ENCODE measurements at places on chromosomes 12 and 14. TPM values are rescaled to one million over a fixed set of nuclear protein-coding genes. Genes with fewer than 3 reads are reported as not detected.

ACOT4 gene
- 3.3 TPM for total RNA-seq

TAS2R43 gene
- 0.21 TPM for total RNA-seq

INSM2 gene
- not detected for total RNA-seq

HSPB8 gene
- total RNA-seq, result not detected

OVCH1 gene
- not detected for total RNA-seq

PRICKLE1 gene
- total RNA-seq, result not detected

SIX1 gene
- not detected for total RNA-seq

SERPINA9 gene
- total RNA-seq, result not detected

OR6J1 gene
- total RNA-seq, result not detected

SARNP gene
- 104 TPM for total RNA-seq

COL2A1 gene
- total RNA-seq, result not detected

SYCP3 gene
- 0.07 TPM for total RNA-seq

PTGER2 gene
- 12.9 TPM for total RNA-seq

GPRC5A gene
- total RNA-seq, result 0.10 TPM

PSMB11 gene
- total RNA-seq, result not detected

LMO3 gene
- not detected for total RNA-seq

GRCh38 chr14:94650806-94651805 lies 38.9 kb downstream of the SERPINA3 start:
- DNase-seq, result no peak

- no peak for DNase-seq
Observed at GRCh38 chr12:47282206-47282605, 202.4 kb upstream of the AMIGO2 start.

- no peak for DNase-seq
Observed at GRCh38 chr14:89231426-89232113, 185.5 kb downstream of the FOXN3 start.

- no peak for DNase-seq
Observed at GRCh38 chr14:23481979-23482822, 12.7 kb downstream of the NGDN start.

- no peak for DNase-seq
Observed at GRCh38 chr12:111327474-111327873, 41.4 kb downstream of the PHETA1 start.

GRCh38 chr14:22980672-22981089 lies 1.7 kb downstream of the AJUBA start:
- DNase-seq, result peak; percentile 40

DNA sequence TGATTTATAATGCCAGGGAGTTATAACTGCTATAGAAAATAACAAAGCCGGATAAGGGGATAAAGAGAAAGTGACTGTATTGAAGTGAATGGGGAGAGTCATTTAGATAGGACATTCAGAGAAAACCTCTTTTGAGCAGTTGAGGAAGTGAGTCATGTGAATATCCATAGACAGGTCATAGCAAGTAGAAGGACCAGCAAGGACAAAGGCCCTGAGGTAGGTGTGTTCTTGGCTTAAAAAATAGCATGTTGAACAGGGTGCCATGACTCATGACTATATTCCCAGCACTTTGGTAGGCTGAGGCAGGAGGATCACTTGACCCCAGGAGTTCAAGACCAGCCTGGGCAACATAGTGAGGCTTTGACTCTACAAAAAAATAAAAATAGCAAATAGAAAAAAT lies 51.5 kb upstream of the RAP1B start:
- DNase-seq, result no peak

DNA sequence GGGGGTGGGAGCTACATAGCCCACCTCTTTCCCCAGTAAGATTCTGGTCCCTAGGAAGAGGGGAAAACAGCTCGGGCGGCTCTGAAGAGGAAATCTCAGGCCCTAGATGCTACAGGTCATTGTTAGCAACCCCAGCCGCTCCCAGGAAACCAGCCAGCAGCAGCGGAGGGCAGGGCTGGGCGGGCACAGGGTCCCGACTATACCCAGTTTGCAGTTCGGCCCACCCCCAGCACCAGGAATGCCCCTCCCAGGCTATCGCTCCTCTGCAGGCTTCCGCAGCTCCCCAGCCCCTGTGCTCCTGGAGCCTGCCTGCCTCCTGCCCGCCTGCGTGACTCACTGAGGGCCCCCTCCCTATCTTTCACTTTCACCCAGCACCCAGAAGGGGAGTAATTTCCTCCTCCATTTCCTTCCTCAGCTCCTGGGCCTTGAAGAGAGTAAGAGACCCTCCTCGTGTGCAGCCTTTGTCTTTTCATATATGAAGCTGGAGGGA lies 27.2 kb upstream of the PNMA1 start:
- DNase-seq, result peak; percentile 85

DNA sequence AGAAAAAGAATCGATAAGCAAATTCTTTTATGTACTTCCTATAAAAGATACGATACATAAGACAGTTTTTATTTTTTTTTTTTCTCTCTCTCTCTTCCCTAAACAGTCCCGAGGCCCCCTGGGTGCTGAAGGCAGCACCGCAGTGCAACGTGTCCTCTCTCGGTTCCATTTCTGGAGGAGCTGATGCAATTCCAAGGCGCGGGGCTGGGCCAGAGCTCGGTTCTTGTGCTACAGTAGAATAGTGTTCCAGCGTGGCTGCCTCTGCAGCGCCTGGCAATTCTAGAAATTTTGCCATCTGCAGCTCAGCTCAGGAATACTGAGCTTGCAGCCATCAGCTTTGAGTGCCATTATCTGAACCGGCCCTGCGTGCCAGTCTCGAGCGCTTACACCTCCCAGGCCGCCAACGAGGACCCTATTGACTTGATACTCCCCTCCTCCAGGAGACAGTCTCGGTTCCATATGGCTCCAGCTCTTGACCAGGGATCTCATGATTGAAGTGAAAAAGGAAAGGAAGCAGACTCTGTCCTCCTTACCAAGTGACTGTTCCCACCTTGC lies 630 bp downstream of the ALDH1L2 start:
- DNase-seq, result peak; percentile 20

DNA sequence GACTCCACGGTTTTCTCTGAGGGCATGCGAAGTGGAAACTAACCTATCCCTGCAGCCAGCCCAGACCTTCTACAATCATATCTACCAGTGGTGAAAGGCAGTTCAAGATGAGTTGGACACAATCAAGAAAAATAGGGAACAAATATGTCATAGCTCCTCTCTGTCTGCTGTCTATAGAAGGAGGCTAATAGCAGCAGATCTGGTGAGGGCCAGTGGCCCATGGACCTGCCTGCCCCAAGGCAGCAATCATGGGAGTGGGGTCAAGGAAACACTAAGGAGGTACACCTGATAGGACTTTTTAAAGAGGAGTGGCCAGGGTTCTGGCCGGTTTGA lies 149.5 kb downstream of the PRKCH start:
- no peak for DNase-seq

DNA sequence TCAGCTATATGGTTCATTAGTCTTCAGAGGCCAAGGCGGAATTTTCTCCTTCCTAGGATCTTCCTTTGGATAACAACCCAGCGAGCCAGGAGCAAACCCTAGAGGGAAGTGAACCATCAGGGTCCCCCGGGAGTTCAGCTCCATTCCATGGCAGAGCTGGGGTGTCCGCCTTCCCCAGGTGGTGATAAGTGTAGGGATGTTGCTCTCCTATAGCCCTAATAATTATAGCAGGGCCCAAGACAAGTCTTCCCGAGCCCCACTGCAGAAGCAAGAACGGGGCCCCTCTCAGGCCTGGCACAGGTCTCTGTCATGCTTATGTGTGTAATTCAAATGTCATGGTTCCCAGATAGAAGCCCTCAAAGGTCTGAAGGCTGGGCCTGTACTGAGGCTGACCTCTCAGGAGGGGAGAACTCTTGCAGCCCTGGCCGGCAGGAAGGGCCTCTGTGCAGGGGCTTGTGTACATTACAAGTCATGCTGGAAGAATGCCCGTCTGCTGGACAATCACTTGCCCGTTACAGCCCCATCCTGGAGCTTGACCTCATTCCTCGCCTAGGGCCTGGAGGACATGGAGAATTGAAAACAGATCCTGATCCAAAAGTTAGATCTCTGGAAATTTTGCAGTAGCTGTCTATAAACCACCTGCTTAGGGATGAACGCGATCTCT lies 17.3 kb downstream of the LRTM2 start:
- DNase-seq, result no peak

DNA sequence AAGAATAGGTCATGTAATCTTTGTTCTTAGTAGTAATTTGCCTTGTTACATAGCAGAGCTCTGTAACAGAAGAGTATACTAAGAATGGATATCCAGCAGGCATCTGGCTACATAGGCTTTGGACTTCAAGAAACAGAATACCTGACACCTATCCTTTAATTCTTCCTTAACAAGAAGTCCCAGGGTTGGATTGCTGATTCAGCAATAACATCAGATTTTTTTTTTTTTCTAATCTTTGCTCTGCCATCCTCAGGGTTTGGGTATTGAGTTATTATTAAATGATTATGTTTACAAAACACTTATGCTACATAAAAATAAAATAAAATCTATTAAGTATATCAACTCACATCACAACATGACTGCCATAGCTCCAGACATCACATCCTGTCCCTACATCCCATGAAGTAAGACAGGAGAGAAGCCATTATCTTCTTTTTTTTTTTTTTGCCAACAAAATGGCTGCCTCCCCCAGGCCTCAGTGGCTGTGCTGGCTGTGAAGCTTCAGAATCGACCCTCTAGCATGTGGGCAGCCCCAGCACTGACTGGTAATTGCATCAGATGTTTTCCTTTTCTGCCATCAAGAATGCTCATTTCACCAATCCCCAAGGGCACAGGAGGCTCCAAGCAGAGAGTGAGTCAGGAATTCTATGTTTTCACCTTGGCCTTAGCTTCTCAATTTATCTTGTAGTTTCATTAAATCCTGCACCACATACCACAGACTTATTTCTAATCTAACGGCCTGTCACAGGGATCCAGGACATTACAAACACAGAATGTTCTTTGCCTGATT lies 186.2 kb downstream of the DICER1 start:
- no peak for DNase-seq

GRCh38 chr12:107788690-107789458 lies 14.4 kb downstream of the ASCL4 start:
- no peak for DNase-seq

GRCh38 chr12:57902478-57902969 lies 38.8 kb upstream of the ATP23 start:
- no peak for DNase-seq

DNA sequence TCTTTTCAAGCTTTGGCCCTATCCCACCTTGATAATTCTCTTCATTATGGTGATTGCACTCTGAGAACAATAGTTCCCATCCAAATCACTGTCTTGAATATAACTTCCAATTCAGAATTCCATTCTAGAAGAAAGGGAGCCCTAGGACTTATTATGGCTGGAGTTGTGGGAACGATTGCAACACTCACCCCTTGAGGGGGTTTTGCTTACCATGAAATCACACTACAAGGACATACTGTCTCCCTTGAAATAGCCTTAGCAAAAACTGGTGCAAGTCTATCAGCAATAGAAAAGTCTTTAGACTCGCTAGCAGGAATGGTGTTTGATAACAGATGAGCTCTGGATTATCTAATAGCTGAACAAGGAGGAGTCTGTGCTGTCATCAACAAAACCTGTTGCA lies 31.4 kb upstream of the OXA1L start:
- DNase-seq, result no peak

- no peak for DNase-seq
Observed at GRCh38 chr14:88326352-88327103, 3.5 kb upstream of the KCNK10 start.

GRCh38 chr12:108483213-108484059 lies 31.6 kb upstream of the FICD start:
- no peak for DNase-seq

DNA sequence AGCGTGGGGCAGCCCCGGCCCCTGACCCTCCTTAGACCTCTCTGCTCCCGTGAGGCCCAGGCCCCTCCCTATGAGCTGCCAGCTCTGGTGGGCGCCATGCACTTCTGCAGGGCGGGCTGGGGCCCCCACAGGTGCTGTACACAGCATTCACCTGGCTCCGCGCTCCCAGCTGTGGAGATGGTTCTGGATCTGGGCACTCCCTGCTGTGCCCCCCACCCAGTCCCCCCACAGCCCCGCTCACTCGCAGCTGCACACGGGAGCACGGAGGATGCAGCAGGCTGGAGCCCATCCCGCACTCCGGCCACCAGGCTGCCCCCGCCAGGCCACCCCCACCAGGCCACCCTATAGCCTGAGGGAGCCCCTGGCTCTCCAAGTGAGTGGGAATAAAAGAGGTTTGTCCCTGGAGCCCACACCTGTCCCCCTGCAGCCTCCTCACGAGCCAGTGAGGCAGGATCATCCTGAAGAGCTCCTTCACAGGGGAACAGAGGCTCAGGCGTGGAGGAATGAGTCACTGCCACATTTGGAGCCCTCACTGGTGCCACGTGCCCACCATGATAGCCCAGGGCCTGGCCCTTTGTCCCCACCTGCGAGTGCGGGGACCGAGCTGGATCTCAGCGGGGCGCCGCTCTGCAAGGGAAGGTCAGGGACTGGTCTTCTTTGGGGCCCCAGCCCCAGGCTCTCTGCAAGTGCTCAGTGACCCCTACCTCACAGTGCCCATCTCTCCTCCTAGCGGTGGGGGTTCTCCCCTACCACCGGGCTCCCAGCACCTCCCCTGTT lies 1.9 kb downstream of the ADSS1 start:
- no peak for DNase-seq

- DNase-seq, result peak; percentile 63
Observed at GRCh38 chr14:72594099-72594901, 299.6 kb downstream of the DPF3 start.

- DNase-seq, result peak; percentile 58
Observed at GRCh38 chr12:29317556-29318363, 63.2 kb downstream of the ERGIC2 start.

DNA sequence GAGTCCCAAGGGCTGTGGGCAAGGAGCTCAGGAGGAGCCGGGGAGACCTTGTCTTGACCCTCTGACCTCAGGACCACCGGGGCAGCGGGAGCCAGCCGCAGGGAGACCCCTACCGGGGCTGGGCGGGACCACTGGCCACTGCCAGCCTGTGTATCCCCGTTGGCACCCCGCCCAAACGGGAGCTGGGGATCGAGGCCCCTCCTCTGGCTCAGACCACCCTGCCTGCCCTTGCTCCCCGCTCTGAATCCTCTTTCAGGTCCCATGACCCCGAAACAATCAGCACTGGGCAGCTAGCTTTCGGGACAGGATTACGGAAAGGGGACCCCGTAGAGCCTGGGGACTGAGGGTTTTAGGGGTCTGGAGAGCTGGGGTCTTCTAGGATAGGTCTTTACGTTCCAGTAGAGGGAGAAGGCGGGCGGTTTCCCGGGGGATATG lies 1.3 kb downstream of the GLI1 start:
- DNase-seq, result no peak

- no peak for DNase-seq
Observed at GRCh38 chr12:24200010-24200409, 250.5 kb upstream of the SOX5 start.

DNA sequence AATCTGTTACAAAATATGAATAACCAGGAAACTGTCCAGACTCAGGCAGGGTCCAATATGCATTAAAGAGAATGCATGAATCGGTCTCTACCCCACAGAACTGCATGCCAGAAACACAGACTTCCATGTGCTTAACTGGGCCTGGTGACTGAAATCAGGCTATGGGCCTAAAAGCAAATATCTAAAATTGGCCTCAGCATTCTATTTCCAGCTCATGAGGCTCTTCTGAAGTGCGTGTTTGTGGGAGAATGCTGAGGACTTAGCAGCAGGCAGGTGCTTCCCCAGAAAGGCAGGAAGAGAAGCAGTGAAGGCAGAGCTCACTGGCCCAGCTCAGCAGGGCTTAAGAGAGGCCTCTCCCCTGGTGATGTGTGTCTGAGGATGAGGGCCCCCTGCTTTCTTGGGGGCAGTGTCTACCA lies 48.5 kb downstream of the ADGRD1 start:
- DNase-seq, result no peak

- DNase-seq, result no peak
Observed at GRCh38 chr12:52391618-52392002, 6.2 kb upstream of the KRT84 start.

- DNase-seq, result no peak
Observed at GRCh38 chr14:100915560-100915959, 12.0 kb upstream of the RTL1 start.

GRCh38 chr14:67666750-67667449 lies 7.5 kb downstream of the VTI1B start:
- DNase-seq, result peak; percentile 20

Measured in activated CD4-positive, alpha-beta memory T cell treated with anti-CD3 and anti-CD28 coated beads for 36 hours (primary cell).